ENCODE measurements at places on chromosomes 7 and 10.

DNA sequence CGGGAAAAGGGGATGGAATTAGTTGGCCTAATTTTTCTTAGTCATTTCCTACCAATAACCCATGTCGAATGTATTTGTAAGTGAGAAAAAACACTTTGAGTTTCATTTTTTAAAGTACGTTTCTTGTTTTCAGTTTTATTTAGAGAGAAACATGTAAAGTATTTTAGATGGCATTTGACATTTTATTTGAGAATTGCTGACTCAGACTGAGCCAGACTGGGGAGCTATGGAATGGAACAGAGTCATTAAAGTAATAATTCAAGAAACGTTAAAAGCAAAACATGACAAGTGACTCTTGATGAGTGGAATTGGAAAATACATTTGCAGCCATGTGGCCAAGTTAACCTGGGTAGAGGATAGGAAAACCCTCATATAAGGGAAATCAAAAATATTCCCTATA, 286.1 kb upstream of the NPSR1 start:
- no peak for DNase-seq

DNA sequence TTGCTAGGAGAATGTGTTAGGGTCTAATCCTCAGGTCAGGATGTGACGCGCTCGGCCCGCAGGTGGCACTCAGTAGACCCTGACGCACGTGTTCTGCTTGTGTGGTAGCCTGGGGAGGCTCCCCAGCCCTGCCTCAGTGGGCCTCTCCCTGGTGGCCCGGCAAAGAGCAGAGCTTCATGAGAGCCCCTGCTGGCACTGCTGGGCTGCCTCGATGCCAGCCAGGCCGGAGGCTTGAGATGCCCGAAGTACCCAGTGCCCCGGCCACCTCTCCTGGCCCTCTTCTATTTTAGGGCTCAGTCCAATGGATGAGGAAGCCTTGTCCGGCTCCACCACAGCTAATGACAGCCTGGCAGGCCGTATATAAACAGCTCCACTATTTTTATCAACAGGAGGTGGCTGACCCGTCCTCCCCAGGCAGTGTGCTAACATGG, 42.0 kb downstream of the PRF1 start:
- no peak for DNase-seq

DNA sequence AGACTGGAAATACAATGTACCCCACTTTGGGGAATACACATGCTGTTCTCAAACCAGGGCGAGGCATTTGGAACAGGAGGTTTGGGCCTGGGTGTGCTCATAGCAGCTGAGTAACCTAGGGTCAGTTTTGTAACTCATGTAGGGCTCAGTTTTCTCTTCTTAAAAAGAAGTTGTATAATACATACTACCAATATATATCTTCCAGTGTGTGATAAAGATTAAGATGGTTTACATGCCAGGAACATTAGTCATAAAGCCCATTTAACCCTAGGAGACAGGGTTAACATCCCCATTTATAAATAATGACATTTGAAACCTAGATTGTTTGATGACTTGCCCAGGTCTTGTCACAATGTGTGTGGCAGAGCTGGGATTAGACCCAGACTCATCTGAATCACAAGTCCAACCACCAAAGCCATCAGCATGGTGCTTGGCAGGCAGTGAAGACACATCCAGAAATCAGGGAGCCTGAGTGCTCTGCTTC, 6.0 kb downstream of the AKR1B10 start:
- no peak for DNase-seq

DNA sequence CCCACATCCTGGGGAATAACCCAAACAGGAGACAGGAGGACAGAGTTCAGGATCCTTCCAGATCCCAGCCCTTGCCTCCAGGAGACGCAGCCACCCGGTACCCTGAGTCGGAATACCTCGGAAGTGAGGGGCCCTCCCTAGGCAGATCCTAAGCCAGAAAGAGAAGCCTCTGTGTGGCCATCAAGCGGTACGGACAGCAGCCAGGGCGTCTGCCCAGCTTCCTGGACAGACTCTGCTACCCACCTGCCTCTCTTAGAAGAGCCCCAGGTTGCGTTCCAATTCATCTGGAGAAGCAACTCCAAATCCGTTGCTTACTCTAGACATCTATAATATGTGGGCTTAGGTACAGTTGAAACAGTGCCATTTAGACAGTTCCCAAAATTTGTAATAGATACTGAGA, 220.2 kb upstream of the SH2B2 start:
- no peak for DNase-seq

DNA sequence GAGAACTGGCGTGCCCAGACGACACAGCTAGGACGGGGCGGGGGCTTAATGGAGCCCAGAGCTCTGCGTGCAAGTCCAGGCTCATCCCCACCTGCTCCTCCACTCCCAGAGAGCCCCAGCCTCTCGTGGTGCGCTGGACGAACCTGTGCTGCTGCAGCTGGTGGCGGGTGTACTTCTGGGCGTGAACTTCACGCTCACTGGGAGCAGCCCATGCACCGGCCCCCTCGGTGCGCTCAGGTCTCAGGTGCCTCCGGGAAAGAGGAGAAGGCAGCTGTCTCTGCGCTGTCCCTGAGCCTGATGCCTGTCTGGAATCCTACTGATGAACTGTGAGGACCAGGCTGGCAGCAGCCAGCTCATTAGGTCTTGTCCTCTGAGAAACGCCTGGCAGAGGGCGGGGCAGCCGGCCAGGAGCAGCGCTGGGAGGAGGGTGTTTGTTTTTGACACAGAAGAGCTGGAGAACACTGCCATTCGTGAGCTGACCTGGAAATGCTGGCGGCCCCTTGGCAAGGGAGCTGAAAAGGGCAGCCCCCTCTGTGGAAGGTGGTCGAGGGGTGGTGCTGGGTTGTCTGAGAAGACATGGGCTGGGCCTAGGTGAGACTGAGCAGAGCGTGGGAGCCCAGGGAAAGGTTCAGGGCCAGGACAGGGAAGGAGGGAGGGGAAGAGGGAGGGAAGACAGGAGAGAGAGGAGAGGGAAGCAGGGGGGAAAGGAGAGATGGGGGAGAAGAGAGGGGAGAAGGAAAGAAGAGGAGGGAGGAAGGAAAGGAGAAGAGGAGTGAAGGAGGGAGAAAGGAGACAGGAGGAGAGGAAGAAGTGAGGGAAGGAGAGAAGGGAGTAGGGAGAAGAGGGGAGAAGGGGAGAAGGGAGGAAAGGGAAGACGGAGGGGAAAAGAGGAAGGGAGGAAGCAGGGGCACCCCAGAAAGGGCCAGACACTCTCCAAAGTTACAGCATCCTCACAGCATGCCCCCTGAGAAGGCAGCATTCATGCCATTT, 53.5 kb upstream of the TNS3 start:
- DNase-seq: no peak

DNA sequence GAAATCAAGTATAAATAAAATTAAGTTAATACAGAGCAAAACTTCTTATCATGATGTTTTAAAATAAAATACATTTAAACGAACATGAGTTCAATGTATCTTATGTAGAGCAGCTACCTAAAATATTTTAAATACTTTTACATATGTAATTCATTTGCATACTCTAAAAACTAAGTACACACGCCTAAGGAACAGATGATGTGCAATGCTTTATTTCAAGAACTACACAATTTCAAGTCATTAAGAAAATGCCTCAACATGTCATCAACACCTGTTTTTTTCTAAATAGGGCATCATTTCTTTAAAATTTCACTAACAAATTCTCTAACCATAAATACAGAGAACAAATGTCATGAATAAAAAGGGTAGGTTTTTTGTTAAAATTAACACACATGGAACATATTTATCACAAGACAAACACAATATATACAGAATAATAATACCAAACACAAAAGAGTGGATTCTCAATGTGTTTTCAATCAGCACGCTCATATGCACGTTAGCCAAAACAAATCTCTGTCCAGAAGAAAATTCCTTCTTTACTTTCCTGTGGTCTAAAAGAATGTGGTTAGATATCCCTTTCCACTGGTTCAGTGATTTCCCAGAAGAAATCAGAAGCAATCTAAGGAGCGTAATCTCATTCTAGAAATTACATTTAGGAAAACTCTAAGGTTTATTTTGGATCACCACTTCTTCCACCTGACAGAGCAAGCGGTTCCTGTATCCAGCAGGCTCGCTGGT, 73.0 kb upstream of the PFKP start:
- no peak for DNase-seq

- no peak for DNase-seq
Observed at GRCh38 chr10:110488940-110489339, 8.8 kb upstream of the DUSP5 start.

GRCh38 chr10:117610321-117610720, 67.8 kb downstream of the EMX2 start:
- no peak for DNase-seq

GRCh38 chr7:94266238-94266644, 128.5 kb upstream of the COL1A2 start:
- DNase-seq: no peak
